Panc1 (cell line): ENCODE measurements at places on chromosomes 7 and 10. TPM values are rescaled to one million over a fixed set of nuclear protein-coding genes. Genes with fewer than 3 reads are reported as not detected.
A peak's percentile ranks its signal among the peaks of the same experiment; 100 is the strongest.

The KCNH2 gene
- total RNA-seq, result 1.8 TPM

DNA sequence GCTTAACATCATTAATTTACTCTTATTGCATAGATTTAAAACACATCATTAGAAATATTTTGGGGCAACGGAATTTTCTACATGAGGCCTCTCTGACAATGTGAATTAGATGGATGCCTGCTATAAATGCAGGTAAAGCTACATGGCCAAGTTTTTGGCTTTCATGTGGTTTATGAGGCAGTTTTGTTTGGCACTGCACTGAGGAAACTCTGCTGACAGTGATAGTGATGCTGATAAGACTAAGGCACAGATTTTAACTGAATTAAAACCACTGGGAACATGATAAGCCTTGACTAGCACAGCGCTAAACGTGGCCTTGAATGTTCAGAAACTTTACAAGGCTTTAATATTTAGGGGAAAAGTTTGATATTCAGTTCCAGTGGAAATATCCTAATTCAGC is 114.3 kb upstream of the NOBOX start:
- no peak for DNase-seq

The USP6NL gene
- total RNA-seq, result 13.9 TPM

The FAM180A gene
- not detected for total RNA-seq

The CLCN1 gene
- 0.15 TPM for total RNA-seq

DNA sequence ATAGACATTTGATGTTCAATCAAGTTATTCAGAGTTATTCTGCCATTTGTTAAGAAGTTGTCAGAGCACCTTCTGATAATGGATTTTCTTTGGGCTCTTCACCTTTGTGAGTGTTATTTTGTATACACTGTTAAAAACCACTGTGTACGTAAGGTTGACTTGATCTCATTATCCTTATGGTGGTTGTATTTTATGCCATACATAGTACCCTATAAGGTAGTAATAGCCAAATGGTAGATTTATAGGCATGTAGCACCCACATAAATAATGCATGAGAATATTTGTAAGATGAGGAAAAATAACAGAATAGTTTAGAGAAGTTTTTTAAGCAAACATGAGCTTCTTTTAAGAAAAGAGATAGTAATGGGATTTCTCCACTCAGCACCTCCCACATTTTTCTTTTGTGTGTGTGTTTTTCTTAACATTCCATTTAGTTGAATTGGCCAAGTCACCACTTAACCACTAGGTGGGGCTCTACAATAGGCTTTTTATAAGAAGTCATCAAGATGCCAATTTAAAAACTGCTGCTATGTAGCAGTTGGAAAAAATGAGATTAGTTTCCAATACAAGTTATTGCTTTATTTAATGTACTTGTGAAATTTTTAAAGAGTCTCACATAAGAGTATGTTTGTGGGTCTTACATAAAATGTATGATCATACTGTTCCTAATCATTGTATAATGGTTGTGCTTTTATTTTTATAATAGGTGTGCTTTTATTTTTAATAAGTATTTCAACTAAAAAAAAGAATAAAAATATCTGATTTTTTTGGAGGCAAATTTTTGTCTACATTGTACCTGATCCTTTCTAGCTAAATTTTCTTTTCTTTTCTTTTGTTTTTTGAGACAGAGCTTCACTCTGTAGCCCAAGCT is 41.1 kb upstream of the STMP1 start:
- DNase-seq, result peak; percentile 75

GRCh38 chr10:5630112-5630436 is 36.3 kb downstream of the ASB13 start:
- no peak for DNase-seq

The CHN2 gene
- 0.15 TPM for total RNA-seq

DNA sequence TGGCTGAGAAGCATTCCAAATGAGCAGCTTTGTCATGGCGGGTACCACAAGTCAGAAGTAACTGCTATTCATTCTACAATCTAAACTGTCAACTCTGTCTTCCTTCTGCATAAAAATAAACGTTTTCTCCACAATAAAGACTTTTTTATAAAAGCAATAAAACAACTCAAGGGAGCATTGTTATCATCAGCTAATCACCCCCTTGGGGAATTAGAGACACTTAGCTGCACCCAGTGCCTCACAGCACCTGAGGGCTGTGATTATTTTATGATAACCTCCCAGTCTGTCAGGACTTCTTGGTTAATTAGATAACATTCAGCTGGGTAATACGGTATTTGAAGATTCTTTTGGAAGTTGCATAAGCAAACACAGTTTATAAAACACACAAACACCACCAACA is 155.6 kb downstream of the PPP1R3A start:
- DNase-seq, result no peak

The VCL gene
- 495 TPM for total RNA-seq
